ENCODE measurements at places on chromosomes 16 and 17.
A peak's percentile ranks its signal among the peaks of the same experiment; 100 is the strongest.

GRCh38 chr17:77480509-77481215 lies 339.9 kb downstream of the SEC14L1 start:
- DNase-seq: no peak

DNA sequence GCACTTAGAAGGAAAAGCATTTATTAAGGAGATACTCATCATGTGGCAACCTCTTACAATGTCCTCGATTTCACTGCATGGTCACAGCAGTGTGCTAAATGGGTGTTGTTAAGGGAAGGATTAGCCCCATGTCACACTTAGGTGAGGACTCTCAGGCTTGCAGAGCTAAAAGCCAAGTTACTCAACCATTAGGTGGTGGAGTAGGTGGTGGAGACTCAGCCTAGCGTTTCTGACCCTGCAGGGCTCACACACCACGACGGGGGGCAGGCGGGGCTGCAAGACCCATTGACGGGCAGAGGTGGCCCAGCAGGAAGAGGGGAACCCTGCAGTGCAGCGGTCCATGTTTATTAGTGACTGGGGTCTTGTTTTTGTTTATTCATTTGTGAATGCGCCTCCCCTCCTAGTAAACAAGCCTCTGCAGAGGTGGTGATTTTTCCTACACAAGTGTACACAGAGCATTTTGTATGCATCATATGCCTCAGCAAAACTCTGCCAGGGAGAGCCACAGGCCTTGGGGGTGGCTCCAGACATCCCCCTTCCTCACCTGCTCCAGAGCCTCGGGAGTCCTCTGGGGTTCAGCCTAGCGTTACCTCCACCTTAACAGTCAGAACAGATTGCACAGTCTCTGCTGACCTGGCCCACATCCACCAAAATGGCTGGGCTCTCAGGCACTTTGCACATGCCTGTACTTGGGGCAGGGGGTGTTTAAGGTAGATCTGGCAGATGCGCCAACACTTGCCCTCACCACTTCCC lies 216.7 kb downstream of the C16orf95 start:
- DNase-seq: no peak

DNA sequence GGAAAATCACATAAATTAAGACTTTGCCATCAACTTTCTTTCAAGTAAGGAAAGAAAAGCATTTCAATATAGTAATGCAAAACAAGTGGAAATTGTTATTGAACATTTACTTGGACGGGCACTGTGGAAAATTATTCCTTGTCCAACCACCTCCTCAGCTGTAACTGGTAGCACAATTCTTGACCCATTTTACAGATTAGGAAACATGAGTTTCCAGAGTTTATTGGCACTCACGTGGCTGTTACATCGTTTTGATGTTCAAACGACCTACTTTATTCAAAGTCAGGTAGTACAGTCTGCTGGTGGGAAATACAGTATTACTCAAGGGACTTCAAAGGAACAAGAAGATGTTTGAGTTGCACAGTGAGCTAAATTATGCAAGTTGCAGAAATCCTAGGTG lies 866 bp upstream of the PCTP start:
- no peak for DNase-seq

DNA sequence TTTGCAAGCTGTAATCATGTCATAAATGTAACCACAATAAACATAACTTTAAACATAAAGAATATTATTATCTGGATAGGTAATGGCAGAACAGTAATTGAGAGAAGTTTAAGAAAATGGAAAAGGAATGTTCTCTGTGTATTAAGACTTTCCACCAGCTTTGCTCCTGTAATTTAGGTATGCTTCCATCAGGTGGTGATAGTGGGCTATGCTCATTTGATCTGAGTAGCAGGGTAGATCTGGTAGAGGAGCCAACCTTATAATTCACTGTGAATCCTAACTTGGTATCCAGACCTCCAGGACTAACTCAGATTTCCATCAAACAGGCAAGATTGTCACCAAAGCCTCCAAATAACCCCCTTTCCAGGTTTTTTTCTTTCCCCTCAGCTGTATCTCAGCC lies 137.9 kb upstream of the ZKSCAN2 start:
- no peak for DNase-seq

DNA sequence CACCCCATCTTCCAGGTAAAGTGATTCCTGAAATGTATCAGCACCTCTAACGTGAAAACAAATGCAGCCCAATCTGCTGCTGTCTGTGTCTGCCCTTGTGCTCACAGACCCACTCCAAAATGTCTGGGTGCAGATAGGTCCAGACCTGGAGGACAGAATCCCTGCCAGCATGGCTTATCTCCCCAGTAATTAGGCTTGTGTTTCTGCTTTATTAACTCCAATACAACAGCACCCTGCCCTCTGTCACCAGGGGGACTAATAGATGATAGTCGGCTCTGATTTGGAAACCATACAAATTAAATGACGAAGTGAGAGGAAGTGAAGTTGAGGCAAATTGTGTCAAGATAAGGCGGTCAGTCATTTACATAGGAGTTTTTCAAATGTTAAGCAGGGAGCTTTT lies 608.3 kb upstream of the SALL1 start:
- no peak for DNase-seq

- DNase-seq: peak; percentile 81
Measured at GRCh38 chr16:720990-721764, at the start of gene ANTKMT. ANTKMT (plus strand) TSS chr16:721146; CDS start chr16:721275, 129 bp downstream.

DNA sequence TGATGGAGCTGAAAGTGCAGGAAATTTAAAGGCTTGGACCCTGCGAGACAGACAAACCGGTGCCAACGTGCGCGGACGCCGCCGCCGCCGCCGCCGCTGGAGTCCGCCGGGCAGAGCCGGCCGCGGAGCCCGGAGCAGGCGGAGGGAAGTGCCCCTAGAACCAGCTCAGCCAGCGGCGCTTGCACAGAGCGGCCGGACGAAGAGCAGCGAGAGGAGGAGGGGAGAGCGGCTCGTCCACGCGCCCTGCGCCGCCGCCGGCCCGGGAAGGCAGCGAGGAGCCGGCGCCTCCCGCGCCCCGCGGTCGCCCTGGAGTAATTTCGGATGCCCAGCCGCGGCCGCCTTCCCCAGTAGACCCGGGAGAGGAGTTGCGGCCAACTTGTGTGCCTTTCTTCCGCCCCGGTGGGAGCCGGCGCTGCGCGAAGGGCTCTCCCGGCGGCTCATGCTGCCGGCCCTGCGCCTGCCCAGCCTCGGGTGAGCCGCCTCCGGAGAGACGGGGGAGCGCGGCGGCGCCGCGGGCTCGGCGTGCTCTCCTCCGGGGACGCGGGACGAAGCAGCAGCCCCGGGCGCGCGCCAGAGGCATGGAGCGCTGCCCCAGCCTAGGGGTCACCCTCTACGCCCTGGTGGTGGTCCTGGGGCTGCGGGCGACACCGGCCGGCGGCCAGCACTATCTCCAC lies at the start of gene NOG:
Gene NOG (plus strand): TSS at position 54 of the 674 bp plus-strand sequence. CDS start 525 bp downstream, at position 579.
- peak; percentile 23 for DNase-seq

DNA sequence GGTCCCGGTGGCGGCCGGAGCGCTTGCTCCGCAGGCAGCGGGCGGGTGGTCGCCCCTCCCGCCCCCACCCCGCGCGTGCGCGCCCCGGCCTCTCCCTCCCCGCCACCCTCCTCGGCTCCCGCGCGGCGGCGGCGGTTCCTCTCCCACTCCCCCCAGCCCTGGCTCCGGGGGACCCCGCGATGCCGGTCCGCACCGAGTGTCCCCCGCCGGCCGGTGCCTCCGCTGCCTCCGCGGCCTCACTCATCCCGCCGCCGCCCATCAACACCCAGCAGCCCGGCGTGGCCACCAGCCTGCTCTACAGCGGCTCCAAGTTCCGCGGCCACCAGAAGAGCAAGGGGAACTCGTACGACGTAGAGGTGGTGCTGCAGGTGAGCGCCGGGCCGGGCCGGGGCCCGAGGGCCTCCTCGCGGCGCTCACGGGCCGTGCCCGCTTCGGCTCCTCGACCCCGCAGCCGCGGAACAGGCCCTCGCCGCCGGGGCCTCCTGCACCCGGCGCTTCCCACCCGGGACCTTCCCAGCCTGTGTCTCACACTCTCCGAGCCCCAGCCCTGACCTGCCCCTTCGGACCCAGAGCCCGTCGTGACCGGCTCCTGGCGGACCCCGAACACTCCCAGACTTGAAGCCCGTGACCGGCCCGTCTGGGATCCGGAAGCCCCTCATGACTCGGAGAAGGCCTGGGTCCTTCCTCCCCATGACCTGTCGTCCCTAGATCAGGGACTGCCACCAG lies 490 bp downstream of the GID4 start:
- peak; percentile 9 for DNase-seq

GRCh38 chr17:50686494-50687199 lies 21.1 kb downstream of the ANKRD40 start:
- DNase-seq: no peak

- DNase-seq: no peak
Measured at GRCh38 chr16:86992587-86992986, 324.6 kb downstream of the C16orf95 start.

GRCh38 chr17:56290101-56290801 lies 137.0 kb downstream of the ANKFN1 start:
- no peak for DNase-seq

- no peak for DNase-seq
Measured at GRCh38 chr16:62253966-62254365, 217.7 kb upstream of the CDH8 start.
